HFFc6 (cell line): ENCODE measurements at places on chromosomes 11 and 22. TPM values are rescaled to one million over a fixed set of nuclear protein-coding genes. Genes with fewer than 3 reads are reported as not detected.

FKBP2 gene
- 60.2 to 72.1 TPM (median 67.5 TPM) in 3 replicates for total RNA-seq

GRCh38 chr11:68923614-68924013 is 19.9 kb downstream of the IGHMBP2 start:
- no peak for DNase-seq

GRCh38 chr11:95242091-95242844 is 11.3 kb upstream of the SESN3 start:
- no peak for DNase-seq

GRCh38 chr11:46202696-46203391 is 74.6 kb upstream of the CREB3L1 start:
- DNase-seq = no peak

DNA sequence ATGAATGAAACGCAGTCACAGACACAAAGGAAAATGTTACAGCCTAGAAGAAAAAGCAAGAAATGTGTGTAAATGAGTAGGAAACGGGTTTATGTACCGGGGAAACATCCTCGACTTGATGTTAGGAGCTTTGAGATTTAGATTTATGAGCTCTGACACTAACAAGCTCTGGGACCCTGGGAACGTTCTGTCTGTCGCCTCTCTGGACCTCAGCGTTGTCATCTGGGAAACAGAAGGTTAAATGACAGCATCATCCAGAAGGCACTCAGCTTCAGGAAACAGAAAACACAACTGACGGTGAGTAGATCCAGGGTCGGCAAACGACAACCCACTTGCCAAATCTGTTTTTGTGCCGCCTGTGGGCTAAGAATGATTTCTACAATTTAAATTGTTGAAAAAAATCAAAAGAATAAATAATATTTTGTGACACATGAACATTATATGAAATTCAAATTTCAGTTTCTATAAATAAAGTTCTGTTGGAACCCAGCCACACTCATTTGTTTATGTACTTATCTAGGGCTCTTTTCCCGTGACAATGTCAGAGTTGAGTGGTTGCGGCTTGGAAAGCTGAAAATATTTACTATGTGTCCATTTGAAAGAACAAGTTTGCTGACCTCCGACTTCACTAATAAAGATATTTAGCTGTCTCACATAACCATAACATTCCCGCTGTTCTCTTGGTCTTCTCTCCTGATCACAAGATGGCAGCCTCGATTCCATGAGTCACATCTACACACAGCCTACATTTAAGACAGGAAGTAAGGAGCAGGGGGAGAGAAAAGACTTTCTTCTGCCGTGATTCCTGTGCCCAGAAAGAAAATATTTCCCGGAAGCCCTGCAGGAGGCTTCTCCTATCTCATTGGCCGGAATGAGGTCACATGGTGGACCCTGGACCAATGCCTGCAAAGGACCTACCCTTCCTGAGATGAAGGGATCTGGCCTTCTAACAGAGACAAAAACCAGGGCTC is 47.1 kb upstream of the SYT13 start:
- DNase-seq = peak; percentile 52

OR51E2 gene
- not detected in 3 replicates for total RNA-seq

DNA sequence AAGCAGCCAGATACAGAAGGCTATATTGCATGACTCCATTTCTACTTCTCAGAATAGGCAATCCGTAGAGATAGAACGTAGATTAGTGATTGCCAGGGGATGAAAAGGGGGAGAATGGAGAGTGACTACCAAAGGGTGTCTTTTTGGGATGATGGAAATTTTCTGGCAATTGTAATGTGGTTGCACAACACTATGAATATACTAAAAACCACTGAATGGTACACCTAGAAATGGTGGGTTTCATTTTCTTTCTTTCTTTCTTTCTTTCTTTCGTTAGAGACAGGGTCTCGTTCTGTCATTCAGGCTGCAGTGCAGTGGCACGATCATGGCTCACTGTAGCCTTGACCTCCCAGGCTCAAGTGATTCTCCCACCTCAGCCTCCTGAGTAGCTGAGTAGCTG is 54.4 kb downstream of the BID start:
- DNase-seq = no peak

DNA sequence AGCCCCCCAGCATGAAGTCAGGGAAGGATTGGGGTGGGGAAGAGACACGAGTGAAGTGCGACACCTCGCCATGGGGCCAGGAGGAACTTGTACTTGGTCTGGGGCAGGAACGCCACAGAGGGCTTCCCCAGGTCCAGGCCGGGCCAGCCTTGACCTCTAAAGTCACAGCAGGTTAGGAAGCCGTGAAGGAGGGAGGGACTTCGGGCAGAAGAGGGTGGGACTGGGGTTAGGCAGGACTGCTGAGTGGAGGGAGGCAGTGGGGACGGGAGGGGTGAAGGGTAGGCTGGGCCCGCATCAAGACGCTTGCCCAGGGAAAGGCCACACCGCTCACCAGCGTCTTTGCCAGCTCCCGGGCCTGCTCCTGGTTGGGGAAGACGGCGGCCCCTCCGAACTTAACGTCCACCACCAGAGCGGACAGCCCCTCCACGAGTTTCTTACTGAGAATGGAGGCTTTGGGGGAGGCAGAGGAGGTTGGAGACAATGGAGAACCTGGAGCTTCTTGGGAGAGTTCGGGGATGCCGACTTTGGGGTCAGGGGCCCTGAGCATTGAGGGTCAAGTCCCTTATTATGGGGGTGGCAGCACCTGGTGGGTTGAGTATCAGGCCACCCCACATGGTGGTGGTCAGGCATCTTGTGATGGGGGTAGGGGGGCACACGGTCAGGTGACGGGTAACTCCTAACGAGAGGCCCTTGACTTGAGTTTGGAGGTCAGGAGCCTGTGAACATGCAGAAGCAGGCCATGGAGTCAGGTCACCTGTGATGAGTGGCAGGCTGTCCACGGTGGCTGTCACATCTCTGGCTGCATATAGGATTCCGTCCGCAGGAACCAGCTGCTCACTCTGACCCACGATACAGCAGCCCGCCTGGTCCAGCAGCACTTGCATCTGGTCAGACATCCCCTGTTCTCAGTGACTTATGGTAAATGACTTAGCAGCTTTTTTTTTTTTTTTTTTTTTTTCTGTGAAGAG is 1.7 kb upstream of the SCO2 start:
- no peak for DNase-seq

- DNase-seq = peak; percentile 61
Observed at GRCh38 chr11:11349870-11350337, 3.1 kb downstream of the CSNK2A3 start.

BIK gene
- total RNA-seq = not detected in 3 replicates

GPR83 gene
- total RNA-seq = not detected in 3 replicates

GRCh38 chr11:91230647-91231046 is 994.0 kb upstream of the FAT3 start:
- DNase-seq = no peak

IL18BP gene
- total RNA-seq = 1.7 and 2.7 TPM in 2 replicates

BCO2 gene
- total RNA-seq = 0.89 to 1.6 TPM (median 1.1 TPM) in 3 replicates

GRCh38 chr11:17702876-17703275 is 16.5 kb upstream of the MYOD1 start:
- no peak for DNase-seq

GRCh38 chr22:19595532-19595931 is 71.3 kb upstream of the CLDN5 start:
- no peak for DNase-seq

GRCh38 chr11:20647976-20648565 is 21.3 kb upstream of the NELL1 start:
- DNase-seq = peak; percentile 33

DNA sequence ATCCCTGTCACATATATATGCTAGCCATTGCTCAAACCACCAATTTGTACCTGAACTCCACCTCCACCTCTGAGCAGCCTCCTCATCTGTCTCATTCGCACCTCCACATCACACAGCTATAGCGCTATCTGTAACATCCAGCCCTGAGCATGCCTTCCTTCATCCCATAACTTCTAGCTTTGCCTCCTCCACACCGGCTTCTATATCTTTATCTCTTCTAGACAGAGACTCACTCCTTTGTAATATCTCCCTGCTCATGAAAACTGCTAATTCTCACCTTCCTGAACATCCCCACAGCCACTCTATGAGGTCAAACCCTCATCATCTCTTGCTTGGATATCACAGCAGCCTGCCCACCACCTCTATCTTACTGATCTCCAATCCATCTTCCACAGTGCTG is 5.9 kb downstream of the SIAE start:
- no peak for DNase-seq
